Fibroblast of the conjunctiva (primary cell): ENCODE measurements at places on chromosomes 7 and 10.

- no peak for DNase-seq
Measured at GRCh38 chr7:29300649-29301048, 106.1 kb downstream of the CHN2 start.

- DNase-seq, result no peak
Measured at GRCh38 chr7:19145434-19146115, 354 bp upstream of the FERD3L start.

DNA sequence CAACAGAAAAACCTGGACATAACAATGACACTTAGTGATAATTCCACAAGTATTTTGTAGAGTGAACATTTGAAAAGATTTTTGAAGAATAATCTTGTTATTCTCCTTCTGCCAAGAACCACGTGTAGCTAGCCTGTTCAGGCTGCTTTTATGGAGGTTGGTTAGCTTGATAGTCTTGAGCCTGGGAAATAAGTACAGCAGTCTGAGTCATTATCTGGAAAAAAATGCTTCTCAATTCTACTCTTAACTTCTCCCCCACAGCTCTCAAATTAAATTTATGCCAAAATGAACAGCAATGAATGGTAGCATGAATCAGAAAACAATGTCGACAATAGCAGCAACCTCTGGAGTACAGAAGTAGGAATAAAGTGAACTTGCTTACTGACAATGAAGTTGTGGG lies 63.2 kb downstream of the GPR37 start:
- DNase-seq, result no peak

- DNase-seq, result no peak
Measured at GRCh38 chr10:110818311-110819256, 53.1 kb upstream of the PDCD4 start.

GRCh38 chr7:70005891-70006260 lies 407.6 kb downstream of the AUTS2 start:
- DNase-seq, result no peak

GRCh38 chr10:86642021-86642420 lies 12.3 kb upstream of the OPN4 start:
- DNase-seq, result no peak

- no peak for DNase-seq
Measured at GRCh38 chr7:2612445-2613097, 19.2 kb upstream of the TTYH3 start.

DNA sequence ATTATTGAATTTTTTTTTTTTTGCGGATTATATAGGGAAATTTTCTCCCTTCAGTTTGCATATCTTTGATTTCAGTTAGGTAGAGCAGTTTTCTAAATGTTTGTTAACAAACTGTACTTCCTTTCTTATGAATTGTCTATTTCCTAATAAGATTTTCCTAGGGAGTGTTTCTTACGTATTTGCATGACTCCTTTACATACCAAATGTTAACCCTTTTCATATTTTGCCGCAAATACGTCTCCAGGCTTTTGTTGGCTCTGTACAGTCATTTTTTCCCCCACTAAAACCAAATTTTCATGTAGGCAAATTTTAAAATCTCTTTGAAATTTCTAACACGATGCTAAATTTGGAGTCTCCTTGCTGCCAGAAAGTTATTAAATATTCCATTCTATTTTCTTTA lies 1.9 kb upstream of the FRAT2 start:
- DNase-seq, result no peak

DNA sequence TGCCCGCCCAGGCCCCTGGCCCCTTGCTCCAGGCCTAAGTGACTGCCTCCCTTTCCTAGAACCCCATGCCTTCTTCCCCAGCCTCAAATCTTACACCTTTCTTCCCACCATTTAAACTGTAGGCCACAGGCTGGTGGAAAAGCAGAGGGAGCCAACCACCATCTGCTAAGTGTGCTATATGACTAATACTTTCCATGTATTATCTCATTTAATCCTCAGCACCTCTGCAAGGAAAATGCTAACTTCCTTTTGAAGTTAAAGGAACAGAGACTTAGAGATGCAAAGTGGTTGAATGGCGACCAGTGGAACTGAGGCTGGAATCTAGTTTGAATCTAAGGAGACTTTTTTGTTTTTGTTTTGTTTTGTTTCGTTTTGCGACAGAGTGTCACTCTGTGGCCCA lies 17.8 kb upstream of the MTPAP start:
- DNase-seq, result no peak

DNA sequence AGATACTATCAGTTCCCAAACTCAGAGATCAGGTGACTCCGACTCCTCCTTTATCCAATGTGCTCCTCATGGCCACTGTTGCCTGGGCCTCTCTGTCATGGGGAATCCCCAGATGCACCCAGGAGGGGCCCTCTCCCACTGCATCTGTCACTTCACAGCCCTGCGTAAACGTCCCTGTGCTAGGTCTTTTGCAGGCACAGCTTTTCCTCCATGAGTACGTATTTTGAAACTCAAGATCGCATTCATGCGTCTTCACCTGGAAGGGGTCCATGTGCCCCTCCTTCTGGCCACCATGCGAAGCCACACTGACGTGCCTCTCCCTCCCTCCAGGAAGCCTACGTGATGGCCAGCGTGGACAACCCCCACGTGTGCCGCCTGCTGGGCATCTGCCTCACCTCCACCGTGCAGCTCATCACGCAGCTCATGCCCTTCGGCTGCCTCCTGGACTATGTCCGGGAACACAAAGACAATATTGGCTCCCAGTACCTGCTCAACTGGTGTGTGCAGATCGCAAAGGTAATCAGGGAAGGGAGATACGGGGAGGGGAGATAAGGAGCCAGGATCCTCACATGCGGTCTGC lies 162.2 kb downstream of the EGFR start:
- DNase-seq, result no peak

DNA sequence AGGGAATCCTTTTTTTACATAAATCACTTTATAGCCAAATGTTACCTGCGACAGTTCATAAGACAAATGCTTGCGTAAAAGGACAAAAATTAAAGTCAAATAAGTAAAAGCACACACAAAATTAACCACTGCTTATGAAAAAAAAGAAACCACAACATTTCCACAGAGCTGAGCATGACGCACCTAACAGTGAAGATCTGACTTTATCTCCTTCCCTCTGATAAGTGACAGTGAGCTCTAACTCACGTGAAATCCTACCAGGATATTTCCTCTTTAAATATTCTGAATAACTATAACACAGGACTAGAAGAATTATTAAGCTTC lies 225.5 kb downstream of the SFMBT2 start:
- no peak for DNase-seq

DNA sequence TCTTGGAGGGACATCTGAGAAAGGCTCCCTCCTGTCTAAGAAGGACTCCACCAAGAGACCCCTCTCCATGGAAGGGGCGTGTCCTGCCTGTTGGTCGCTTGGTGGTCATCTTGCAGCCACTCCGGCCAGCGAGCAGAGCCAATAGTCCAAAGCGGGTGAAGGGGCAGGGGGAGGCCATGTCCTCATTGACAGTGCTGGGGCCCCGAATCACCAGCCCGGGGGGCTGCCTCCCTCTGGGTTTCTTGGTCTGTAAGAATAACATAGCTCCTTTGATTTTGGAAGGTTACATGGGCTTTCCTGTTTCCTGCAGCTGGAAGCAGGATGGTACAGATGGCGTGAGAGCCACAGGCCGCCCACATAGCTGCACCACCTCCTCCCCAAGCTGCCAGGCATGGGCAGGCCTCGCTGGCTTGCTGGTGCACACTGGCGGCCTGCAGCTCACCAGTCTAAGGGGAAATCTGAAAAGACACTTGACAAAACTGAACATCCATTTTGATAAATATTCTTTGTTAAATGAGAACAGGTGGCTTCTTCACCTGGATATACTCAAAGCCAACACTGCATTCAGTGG lies 105.8 kb downstream of the ARHGAP22 start:
- DNase-seq, result no peak

GRCh38 chr10:51020200-51020599 lies 54.1 kb upstream of the PRKG1 start:
- no peak for DNase-seq

DNA sequence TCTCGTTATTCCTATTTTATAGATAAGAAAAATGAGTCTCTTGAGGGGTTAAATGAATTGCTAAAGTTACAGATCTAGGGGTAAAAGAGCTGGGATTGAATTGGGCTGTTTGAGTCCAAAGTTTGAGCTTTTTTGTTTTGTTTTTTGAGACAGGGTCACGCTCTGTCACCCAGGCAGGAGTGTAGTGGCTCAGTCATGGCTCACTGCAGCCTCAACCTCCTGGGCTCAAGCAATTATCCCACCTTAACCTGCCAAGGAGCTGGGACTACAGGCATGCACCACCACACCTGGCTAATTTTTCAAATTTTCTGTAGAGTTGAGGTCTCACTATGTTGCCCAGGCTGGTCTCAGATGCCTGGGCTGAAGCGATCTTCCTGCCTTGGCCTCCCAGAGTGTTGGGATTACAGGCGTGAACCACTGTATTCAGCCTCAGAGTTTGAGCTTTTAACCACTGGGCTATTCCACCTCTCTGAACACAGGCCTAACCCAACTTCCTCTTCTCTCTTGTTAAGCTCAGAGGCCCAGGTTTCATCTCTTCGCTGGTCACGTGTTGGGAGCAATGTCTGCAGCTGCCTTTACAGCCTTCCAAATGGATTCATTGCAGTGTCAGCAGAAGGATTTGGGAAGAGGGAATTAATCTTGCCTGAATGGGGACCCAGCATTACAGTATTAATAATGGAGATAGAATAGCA lies 8.0 kb downstream of the SUFU start:
- DNase-seq, result no peak

DNA sequence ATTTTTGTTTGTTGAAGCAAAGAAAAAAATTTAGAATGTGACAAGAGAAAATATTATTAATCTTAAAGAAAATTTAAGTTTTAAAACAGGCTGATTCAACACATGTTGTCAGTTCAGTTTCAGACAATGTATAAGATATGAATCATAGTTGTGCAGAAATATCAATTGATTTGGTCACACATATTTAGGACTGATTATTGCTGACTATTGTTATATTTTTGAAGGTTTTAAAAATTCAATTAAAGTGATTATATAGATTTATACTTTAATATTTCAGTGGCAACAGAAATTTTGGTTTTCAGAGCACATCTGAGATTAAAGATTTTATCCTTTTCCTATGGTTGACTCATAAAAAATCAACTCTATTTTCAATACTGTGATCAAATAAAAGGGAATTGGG lies 132.5 kb downstream of the PON1 start:
- DNase-seq, result no peak
